Fibroblast of upper back skin (primary cell): ENCODE measurements at places on chromosomes 13 and 19.

GRCh38 chr13:98755116-98755515, 2.6 kb upstream of the SLC15A1 start:
- no peak for DNase-seq

DNA sequence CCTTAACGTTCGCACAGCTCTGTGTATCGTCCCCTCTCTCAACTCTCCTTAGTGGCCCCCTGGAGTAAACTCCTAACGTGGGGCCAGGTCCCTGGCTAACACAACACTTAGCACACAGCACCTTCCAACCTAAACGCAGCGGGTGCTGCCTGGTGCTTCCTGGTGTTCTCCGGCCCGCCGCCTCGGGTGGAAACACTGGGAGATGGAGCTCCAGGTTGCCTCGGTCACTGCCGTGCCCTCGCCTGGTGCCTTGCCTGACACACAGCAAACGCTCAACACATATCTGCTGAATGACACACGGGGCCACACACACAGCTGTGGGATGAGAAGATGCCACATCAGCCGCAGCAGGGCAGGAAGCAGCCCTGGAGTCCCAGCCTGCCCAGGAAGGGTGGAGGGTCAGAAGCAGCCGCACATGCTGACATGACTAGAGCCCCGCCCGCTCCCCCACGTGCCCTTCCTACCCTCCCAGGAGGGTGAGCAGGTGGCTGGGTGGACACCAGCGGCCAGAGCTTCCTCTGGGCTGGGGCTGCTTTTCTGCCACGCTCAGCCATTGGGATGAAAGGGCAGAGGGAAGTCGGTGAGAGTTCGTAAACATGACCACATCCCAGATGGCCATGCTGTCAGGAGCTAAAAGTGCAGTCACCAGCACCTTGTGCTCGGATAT, 6.6 kb downstream of the PEPD start:
- no peak for DNase-seq

DNA sequence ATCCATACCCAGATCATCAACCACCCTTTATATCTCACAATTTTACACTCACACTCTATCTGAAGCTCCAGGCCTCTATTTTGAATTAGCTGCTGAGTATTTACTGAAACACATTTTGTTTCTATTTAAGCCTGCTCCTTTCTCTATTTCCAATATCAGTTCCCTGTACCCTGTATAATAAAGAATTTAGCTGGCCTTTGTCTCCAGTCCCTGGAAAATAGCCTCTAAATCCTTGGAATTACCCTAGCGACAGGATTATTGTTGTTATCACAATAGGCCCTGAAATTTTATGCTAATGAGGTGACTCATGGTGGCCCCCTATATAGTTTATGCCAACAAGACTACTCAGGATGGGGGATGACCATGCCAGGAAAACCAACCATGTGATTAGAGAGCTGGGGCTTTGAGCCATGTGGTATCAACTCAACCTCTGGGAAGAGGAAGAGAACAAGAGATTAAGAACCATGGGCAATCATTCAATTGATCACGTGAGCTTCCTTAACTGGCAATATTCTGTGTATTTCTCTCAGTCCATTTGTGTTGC, 72.7 kb downstream of the KATNAL1 start:
- DNase-seq = no peak

DNA sequence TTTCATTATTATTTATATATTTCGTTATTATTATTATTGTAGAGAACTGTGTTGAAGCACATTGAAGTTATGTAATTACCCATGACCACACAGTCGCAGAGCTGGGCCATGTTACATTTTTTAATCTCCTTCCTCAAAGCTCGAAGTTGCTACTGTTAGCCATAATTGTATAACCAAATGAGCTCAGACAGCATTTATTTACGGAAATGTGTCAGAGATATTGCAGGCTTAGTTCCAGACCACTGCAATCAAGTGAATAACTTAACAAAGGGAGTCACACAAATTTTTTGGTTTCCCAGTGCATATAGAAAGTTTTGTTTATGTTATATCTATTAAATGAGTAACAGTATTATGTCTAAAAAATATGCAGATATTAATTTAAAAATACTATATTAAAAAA, 147.1 kb upstream of the SLITRK1 start:
- no peak for DNase-seq

- no peak for DNase-seq
Observed at GRCh38 chr13:80341756-80342370, 937 bp upstream of the SPRY2 start.

GRCh38 chr13:99916366-99917103, 55.0 kb downstream of the ZIC5 start:
- DNase-seq = peak; percentile 69

DNA sequence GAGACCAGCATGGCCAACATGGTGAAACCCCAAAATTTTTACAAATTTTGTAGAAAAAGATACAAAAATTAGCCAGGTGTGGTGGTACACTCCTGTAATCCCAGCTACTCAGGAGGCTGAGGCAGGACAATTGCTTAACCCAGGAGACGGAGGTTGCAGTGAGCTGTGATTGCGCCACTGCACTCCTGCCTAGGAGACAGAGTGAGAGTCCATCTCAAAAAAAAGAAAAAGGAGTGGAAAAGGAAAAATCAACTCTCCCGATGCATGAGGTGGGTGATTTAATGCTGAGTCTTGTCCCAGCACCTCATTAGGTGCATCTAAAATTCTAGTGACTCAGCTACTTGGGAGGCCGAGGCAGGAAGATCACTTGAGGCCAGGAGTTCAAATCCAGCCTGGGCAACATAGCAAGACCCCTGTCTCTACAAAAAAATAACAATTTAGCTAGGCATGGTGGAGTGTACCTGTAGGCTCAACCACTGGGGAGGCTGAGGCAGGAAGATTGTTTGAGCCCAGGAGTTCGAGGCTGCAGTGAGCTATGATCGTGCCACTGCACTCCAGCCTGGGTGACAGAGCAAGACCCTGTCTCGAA, 19.8 kb downstream of the GTPBP3 start:
- DNase-seq = no peak

GRCh38 chr19:50720181-50720920, 749 bp upstream of the SHANK1 start:
- no peak for DNase-seq

- DNase-seq = no peak
Observed at GRCh38 chr19:42154471-42155323, 22.5 kb upstream of the POU2F2 start.

DNA sequence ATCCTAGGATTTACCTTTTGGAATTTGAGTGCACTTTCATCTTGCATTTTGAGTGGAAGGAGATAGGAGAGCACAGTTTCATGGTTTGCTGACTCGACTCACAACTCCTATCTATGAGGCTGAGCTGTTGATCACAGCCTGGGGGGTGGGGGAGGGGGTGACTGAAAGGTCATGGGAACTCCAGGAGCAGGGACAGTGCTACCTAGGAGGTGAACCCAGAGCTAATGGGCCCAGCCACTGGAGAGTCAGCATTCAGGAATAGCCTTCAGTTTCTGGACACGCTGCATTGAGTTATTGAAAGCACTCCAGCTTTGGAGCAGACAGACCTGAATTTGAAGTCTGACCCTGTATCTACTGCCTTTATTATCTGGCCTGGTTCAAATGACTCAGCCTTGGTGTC, 339.9 kb downstream of the SLC7A1 start:
- no peak for DNase-seq

DNA sequence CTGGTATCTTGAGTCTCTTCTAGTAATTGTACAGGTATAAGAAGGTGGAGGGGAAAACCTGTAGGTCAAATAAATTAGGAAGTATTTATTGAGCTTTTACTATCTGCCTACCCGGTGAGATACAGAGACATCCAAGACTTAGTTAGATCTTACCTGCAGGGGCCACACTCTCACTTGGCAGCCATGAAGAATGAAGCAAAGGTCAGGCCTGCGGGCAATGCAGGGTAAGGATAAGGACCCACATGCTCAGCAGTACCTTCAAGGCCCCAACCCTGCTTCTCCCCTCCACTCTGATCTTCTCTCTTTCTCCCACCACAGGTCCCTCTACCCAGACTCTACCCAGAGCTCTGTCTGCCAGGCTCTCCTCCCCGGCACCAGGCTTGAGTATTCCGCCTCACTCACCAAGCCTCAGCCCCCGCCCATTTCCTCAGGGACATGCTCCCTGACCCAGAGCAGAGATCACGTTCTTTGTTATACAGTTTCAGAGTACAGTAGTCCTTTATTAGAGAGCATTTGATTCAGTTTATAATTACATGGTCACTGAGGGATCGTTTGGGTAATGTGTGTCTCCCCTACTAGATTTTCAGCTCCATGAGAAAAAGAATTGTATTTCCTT, 18.9 kb upstream of the CLDN10 start:
- no peak for DNase-seq

DNA sequence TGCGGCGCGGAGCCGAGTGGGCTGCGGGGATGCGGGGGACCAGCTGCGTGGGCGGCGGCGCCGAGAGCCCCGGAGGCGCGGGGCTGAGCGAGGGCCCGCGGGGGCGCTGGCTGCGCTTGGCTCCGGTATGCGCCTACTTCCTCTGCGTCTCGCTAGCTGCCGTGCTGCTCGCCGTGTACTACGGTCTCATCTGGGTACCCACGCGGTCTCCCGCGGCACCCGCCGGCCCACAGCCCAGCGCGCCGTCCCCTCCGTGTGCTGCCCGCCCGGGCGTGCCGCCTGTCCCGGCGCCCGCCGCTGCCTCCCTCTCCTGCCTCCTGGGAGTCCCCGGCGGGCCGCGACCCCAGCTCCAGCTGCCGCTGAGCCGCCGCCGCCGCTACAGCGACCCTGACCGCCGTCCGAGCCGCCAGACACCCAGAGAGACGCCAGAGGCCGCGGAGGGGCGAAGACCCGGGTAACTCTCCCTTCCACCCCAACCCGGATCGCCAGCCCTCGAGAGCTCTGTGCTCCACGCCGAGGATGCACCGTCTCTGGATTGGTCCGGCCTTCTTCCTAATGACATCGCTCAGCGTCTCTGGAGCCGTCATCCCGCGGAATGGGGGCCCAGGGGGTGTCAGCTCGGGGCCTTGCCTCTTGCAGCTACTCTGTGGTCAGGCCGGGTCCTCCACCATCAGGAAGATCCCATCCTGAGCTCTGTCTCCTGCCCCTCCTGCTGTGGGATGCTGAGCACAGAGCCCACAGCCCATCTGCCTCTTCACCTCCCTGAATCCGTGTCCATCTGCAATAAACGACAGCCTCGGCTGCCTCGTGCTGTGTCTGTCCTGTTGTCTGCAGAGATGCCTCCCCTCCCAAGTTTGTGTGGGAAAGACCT, 441 bp downstream of the INAFM1 start:
- DNase-seq = no peak

DNA sequence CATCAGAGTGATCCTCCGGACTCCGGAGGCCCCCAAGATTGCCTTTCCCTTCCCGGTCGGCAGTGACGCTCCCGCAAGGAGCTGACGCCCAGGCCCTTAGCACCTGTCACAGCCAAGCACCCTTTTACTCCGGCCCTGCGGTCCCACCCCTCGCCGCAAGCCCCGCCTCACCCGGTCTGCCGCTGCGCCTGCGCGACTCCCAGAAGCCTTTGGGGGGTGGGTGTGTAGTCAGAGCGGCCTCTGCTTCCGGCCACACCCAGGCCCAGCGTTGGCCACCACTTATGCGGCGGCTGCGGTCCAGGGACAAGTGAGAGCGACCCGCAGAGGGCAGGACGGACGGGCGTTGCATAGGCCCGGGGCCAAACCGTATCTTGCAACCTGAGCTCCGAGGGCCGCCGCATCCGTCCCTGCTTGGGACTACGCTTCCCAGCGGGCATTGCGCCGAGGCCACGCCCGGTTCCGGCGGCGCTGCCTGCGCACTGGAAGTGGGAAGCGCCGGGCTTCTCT, 441 bp upstream of the ZFP28 start:
- DNase-seq = peak; percentile 85

GRCh38 chr19:15583346-15583745, 31.7 kb upstream of the CYP4F8 start:
- DNase-seq = no peak

DNA sequence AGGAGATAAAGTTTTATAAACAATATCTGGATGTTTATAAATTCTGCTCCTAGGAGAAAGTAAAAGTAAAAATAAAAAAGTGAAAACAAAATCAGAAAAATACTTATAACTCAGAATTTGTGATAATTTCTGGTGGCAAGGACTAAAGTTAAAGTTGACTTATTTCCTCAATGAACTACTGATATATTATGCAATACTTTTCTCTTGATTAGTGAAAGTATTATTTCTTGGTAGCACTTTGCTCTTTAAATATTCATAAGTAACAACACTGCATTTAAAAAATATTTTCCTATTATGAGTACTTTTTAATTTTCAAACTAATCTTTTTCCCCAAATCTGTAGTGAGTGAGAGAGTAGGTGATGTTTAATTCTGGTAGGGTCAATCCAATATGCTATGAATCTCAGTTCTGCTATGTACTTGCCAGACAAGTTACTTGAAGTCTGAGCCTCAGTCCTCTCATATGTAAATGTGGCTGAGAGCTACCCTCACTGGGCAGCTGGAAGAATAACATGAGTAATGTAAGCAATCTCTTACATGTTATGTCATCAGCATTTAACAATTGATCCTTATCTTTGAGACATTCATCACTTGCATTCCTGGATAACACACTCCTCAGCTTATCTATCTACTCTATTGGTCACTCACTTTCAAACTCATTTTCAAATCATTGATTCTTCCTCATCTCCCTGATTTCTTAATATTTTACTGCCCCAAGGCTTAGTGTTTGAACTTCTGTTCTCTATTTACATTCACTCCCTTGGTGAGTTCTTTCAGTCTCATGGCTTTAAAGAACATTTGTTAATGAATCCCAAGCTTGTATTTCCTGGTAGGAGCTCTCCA, 239.0 kb downstream of the RGCC start:
- peak; percentile 94 for DNase-seq

GRCh38 chr19:51820011-51820410, 25.1 kb downstream of the FPR3 start:
- DNase-seq = no peak

GRCh38 chr13:43129511-43130110, 106.2 kb downstream of the DNAJC15 start:
- peak; percentile 26 for DNase-seq

DNA sequence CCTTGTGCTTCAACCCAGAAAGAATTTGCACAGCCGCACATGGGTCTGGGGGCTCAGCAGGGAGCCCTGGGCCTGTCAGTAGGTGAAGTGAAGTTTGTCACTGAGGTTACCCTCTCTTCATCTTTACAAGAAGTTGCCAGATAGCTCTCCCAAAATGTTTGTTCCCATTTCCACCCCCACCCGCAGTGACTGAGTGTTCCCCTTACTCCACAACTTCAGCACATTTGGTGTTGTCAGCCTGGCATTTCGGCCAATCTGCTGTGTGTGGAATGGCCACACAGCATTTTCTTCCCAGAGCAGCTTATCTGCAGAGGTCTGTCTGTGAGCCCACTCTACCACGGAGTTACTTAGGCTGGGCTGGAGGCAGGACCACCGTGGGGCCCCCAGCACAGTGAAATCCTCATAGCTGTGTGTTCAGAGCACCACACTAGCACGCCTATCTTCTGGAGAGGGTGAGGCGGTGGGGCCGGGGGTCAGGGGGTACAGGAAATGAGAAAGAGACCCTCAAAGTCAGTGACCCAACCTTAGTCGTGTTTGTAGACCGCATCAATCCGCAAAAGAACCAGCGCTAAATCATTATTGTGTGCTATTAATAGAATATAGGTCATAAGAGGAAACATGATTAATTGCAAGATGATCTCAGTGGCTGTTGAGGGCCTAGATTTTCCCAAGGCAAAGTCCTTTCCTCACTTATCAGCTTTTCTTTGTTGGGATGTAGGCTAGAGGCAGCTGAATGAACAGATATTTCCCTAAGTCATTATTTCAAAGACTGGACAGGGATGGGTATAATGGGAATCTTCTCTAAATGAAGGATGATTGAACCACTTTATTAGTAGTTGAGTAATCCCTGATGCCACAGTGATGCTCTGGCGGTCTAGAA, 116.0 kb downstream of the SIPA1L3 start:
- DNase-seq = peak; percentile 54
